Common myeloid progenitor, CD34-positive (primary cell): ENCODE measurements at places on chromosomes 6 and 20.

- no peak for DNase-seq
Observed at GRCh38 chr6:47908271-47908670, 126.4 kb downstream of the OPN5 start.

GRCh38 chr6:152587473-152587872, 49.7 kb downstream of the SYNE1 start:
- DNase-seq: peak; percentile 62

GRCh38 chr20:43938017-43938655, 23.5 kb downstream of the TOX2 start:
- no peak for DNase-seq

- DNase-seq: no peak
Observed at GRCh38 chr6:64347411-64347810, 711.8 kb downstream of the PHF3 start.

DNA sequence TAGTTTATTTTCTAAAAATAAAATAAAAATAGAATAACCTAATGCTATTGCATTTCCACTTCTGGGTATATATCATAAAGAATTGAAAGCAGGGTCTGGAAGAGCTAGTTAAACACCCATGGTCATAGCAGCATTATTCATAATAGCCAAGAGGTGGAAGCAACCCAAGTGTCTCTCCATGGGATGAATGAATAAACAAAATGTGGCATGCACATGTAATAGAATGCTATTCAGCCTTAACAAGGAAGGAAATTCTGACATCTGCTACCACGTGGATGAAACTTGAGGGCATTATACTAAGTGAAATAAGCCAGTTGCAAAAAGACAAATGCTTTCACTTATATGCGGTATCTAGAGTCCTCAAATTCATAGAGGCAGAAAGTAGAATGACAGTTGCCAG, 130.8 kb downstream of the TIAM2 start:
- no peak for DNase-seq

DNA sequence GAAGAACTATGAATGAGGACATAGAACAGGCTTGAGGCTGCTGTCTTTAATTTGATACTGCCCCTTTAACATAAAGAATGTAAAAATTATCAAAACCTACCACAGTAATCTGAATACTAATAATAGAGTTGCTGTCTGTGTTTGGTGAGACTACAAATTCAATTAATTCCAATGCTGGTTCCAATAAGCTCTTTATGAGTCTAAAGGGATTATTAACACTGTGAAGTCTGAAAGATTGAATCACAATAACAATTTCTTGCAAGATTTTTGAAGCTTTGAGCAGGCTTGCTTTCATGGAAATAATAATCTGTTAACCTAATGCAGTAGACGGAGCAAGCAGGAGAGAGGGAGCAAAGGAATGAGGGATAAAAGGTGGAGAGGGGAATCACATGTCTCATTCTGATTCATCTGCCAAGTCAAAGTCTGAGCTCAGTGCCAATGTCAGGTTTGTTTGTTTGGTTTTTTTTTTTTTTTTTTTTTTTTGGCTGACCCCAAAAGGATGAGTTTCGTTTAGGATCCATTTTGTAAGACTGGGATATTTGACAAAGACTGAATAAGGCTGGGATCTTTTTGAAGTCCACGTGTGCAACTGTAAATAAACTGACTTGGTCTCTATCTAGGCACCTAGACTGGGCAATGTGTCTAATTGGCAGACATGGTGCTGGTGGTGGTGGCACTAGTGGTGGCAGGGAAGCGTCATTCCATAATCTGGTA, 211.6 kb downstream of the RNF144B start:
- no peak for DNase-seq

DNA sequence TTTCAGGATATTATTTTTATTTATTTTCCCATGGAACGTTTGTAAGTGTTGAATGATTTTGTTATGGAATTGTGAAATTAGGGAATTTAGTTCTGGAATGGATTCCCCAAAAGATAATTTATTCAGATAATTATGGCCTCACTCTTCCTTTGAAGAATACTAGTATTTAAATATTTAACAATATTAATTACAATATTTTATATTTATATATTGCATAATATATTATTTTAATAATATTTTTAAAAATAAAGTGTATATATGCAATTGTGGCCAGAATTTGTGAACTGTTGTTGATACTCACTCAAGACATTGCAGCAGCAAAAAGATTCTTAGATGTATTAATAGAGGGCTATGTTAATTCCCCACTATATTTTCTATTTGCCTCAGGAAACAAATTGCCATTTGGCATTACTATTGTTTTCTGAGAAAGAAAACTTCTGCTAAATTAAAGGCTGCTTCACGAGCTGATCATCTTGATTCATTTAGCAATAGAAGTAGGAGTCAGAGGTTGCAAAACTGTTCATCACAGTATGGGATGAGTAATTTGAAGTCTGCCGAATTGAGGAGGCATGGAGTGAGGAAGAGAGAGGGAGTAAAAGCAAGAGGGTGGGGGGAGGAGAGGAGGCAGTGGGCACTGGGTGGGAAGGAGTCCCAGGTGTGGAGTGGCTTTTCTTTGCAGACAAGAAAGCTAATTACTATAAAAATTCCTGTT, 729.2 kb downstream of the DHX35 start:
- no peak for DNase-seq

- DNase-seq: no peak
Observed at GRCh38 chr6:24069526-24069925, 56.5 kb upstream of the NRSN1 start.

DNA sequence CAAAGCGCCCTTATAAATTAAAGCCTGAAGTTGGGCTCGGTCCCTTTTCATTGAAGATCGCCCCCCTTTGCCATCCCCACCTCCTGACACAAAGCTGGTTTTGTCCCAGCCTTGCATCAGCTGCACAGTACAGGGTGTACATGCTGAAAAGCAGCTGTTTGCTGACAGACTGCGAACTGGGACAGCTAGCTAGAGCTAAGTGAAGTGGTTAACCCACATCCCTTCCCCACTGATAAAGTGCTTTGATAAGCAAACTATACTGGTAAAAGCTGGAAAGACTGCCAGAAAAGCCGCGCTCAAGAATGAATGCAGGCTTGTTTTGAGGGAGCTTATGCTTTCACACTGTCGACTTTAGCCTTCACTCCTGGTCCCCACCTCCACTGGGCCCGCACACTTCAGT, 207.3 kb downstream of the GMDS start:
- DNase-seq: peak; percentile 22

- no peak for DNase-seq
Observed at GRCh38 chr6:32842021-32842650, 1.7 kb downstream of the PSMB8 start.

- no peak for DNase-seq
Observed at GRCh38 chr6:145713773-145714172, 21.5 kb downstream of the EPM2A start.

DNA sequence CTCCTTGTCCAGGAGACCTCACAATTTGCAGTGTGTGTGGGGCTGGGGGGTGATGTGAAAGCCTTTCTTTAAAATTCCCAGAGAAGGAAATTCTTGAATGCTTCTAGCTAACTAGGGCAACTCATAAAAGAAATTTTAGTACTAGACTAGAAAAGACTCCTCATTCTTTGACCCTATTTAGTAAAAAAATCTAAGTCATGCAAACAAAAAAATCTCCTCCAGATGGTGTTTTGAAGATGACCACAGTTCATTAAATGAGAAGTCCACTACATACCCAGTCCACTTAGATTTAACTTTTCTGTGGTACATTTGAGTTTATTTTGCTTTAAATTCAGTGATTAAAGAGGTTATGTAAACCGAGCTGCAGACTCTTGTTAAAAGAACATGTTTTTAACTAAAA, 67.5 kb downstream of the NDUFAF5 start:
- no peak for DNase-seq

DNA sequence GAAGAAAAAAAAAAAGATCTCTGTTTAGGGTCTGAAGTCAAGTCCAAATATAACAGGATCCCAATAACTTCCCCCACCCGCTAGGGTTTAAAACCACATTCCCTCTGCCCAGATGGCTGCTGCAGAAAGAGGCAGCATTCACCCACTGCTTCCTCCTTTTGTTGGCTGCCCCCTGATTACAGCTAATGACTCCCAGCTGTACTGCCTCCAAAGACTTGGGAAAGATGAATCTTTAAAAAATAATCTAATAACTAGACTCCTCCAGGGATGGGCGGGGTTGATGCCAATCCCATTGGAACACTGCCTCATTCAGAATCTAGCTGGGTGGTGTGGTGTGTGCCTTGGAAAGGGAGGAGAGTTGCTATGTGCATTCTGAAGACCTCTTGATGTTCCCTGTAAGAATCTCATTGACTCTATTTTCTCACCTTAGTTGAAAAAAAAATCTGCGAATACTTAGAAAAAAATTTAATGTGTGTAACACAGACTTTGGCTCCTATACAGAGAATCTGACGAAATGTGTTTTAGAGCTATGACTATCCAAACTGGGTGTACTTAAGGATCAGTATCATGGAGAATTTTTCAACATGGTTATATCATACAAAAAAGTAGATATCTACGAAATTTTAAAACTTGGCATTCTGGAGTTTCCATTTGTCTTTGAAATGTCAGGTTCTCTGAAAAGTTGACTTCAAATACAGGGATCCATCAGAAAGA, 174.0 kb downstream of the RNF144B start:
- peak; percentile 12 for DNase-seq

GRCh38 chr6:165117121-165117520, 192.3 kb downstream of the C6orf118 start:
- DNase-seq: no peak

DNA sequence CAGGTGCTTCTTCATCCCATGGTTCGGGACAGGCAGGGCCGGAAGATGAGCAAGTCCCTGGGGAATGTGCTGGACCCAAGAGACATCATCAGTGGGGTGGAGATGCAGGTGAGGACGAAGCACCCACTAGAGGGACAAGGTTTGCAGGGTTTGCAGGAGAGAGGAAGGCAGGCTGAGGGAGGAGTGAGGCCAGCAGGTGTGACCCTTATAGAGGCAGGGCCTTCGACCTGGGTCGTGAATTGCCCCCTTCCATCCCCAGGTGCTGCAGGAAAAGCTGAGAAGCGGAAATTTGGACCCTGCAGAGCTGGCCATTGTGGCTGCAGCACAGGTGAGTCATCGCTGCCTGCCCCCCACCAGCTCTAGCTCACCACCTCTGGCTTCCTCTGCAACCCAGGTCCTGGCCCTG, 8.4 kb downstream of the VARS2 start:
- no peak for DNase-seq

GRCh38 chr6:77457720-77458349, 5.5 kb downstream of the HTR1B start:
- peak; percentile 66 for DNase-seq

- no peak for DNase-seq
Observed at GRCh38 chr6:85866758-85867401, 224.2 kb upstream of the SYNCRIP start.

- DNase-seq: no peak
Observed at GRCh38 chr6:21918041-21918440, 324.5 kb downstream of the SOX4 start.

GRCh38 chr20:7161690-7162089, 394.2 kb downstream of the BMP2 start:
- peak; percentile 41 for DNase-seq

- no peak for DNase-seq
Observed at GRCh38 chr20:57260934-57261333, 5.5 kb downstream of the BMP7 start.

GRCh38 chr6:3943331-3943765, 94.2 kb downstream of the FAM50B start:
- DNase-seq: peak; percentile 89

DNA sequence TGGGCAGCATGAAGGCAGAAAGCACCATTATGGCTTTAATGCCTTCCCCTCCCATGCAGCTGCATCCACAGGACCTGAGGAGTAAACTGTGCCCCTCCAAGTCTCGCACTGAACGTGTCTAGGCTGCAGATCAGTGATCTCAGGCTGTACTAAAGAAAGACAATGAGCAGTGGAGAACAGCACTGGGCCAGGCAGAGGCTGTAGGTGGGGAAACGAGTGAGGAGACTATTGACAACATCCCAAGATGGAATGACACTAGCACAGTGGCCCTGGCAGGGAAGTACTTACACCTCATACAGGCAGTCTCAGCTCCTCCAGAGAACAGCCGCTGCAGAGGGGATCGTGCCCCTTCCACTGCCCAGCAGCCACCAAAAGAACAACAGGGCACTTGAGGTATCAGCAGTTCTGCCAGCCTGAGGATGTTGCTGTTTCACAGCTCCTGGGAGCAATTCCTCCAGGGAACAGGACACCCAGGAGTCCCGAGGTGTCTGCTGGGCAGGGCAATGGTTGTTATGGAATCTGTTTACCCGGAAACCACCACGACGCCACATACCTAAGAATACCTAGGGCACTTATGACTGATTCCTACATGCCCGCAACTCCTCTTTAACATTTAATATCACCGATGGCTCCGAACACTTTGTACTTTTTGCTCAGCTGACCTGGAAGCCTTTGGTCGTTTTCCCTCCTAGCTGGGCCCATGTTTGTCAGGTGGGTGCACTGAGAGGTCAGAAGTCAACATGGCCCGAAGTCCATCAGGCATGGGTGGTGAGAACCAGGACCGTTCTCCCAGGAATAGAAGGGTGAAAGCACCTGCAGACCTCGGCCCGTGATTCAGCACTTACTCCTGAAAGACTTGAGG, 79.1 kb downstream of the SLC22A23 start:
- peak; percentile 28 for DNase-seq

DNA sequence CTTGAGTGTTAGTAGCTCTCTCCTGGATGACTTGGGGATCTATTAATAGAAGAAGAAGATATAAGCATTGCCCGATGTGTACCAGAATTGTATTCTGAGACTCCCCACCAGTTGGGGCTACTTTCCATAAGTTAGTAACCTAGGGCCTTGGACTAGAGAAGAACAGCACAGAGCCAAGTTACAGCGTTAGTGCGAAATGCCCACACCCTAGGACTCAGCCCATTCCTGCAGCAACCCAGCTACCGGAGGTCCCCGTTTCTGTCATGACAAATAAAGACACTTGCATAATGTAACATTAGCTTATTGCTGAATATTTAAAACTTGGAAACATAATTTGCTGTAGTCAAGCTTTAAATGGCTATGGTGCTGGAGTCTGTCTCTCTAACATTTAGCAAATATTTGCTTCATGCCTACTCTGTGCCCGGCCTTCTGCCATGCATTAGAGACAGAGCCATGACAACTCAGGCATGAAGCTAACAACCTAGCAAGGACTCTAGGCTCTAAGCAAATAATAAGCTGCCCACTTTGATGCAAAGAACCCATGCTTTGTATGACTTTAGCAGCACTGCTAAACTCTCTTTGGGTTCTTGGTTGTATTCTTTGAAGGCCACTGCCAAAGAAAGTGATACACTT, 103.4 kb upstream of the COL21A1 start:
- DNase-seq: no peak

GRCh38 chr20:62929051-62929538, 2.8 kb upstream of the DIDO1 start:
- DNase-seq: peak; percentile 43

- DNase-seq: peak; percentile 76
Observed at GRCh38 chr6:68638230-68638900, 3.3 kb downstream of the ADGRB3 start.

- no peak for DNase-seq
Observed at GRCh38 chr6:40816601-40817000, 222.4 kb downstream of the UNC5CL start.
